ENCODE measurements at places on chromosomes 2 and 18. TPM values are rescaled to one million over a fixed set of nuclear protein-coding genes. Genes with fewer than 3 reads are reported as not detected.

The MBD1 gene
- total RNA-seq, result 50.5 TPM

The POTEE gene
- total RNA-seq, result 0.18 TPM

The MAP2 gene
- total RNA-seq, result 0.08 TPM

The FAM110C gene
- total RNA-seq, result 33.9 TPM

The BMP10 gene
- total RNA-seq, result not detected

The LRRTM4 gene
- not detected for total RNA-seq

The MAP3K20 gene
- 17.4 TPM for total RNA-seq

The UBE2F gene
- 35.7 TPM for total RNA-seq

The CYS1 gene
- total RNA-seq, result not detected

GRCh38 chr2:111537078-111537655 lies 346.8 kb downstream of the ANAPC1 start:
- DNase-seq, result no peak

DNA sequence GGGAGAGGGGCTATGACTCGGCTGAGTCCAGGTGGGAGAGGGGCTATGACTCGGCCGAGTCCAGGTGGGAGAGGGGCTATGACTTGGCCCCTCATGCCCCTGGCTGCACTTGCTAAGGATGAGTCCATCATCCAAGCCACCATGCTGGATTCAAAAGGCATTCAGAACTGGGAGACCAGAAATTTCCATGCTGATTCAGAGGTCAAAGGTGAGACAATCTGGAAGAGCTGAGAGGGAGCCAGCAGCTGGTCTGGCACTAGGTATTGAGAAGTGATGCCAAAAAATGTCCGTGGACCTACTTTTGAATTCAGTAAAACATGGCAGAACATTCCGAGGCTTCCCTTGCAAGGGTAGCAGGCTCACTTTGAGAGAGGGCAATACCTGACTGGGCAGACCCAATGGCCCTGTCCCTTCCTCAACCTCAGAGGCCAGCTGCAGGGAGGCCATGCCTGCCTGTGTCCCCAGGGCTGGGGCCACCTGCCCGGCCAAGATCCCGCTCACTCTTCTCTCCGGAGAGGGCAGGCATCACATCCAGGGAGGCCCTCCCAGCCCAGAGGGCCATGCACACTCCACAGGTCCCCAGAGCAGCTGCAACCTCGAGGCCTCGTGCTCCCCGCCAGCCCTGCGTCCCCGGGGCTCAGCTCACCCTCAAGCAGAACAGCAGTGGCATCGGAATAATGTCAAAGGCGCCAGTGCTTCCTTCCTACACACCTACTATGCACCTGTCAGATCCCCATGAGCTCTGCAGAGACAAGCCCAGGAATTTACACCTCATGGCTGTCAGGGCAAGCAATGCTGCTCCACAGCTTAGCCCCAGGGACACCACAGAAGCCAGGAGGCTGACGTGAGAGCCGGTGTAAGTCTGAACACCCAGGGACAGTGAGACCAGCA lies 80.2 kb upstream of the GPC1 start:
- no peak for DNase-seq

GRCh38 chr2:199596549-199596948 lies 138.8 kb upstream of the SATB2 start:
- DNase-seq, result peak; percentile 38

DNA sequence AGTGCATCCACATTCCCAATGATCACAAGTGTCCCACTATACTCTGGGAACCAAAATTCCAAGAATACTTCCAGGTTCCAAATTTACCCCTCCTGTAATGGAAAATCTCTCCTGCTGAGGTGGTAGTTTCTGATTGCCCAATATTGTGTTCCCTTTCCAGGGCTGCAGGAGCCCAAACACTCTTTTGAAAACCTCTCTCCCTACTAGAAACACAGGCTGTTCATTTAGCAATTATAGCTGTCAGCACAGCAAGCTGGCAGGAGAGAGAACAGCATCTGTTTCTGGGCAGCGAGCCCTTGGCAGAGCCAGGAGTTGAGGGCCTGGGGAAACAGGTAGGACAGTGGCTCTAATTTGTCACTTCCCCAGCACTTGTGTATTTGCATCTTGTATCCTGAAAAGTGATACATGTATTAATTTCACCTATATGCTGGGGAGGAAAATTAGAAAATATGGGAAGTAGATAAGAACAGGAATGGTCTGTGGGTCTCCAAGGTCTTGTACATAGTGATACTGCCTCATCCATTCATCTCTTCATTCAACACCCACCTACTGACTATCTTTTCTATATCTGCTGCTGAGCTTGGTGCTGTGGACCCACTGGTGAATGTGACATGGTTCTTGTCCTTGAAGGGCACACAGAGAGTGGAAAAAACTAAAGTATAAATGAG lies 16.9 kb upstream of the PAIP2B start:
- no peak for DNase-seq

- DNase-seq, result no peak
These were observed 32.1 kb upstream of the RPL31 start for GRCh38 chr2:100969998-100970397.

- no peak for DNase-seq
These were observed 39.3 kb downstream of the CENPO start for GRCh38 chr2:24832521-24832920.

DNA sequence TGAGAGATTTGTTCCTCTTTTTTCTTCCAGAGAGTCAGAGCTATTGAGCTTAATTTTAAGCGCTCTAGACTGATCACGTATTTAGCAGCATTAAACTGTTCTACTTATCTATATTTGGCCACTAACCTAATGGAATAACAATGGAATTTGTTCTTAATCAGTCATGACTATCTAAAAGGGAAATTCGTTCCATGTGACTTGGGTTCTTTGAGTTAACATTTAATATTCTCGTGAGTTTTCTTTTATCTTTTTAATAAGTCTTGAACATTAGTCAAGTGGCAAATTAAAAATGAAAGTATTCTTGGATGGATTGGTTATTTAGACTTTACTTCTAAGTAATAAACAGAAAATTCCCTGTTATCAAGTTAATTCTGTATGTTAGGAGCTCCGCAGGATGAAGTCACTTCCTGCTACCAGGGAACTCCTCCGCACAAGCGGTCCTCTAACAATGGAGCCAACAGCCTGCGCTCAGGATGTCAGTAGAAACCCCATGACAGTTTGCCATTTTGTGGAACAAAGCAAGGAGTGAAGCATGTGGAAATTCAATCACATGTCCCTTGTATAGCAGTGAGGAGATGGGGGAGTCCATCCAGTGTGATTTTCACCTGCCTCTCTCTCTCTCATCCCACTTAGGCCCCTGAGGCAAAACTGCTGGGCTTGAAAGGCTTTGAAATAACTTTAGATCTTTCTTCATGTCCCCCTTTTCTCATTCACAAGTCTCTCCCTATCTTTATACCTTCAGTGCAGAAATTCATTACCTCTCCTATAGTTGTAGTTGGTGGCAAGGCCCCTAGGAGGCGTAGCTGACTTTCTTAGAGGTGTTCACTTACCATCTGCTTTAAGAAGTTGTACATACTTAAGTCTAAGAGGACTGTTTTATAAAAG lies 138.1 kb downstream of the WDR7 start:
- DNase-seq, result peak; percentile 33

GRCh38 chr2:224072541-224073188 lies 33.6 kb upstream of the SERPINE2 start:
- DNase-seq, result no peak

DNA sequence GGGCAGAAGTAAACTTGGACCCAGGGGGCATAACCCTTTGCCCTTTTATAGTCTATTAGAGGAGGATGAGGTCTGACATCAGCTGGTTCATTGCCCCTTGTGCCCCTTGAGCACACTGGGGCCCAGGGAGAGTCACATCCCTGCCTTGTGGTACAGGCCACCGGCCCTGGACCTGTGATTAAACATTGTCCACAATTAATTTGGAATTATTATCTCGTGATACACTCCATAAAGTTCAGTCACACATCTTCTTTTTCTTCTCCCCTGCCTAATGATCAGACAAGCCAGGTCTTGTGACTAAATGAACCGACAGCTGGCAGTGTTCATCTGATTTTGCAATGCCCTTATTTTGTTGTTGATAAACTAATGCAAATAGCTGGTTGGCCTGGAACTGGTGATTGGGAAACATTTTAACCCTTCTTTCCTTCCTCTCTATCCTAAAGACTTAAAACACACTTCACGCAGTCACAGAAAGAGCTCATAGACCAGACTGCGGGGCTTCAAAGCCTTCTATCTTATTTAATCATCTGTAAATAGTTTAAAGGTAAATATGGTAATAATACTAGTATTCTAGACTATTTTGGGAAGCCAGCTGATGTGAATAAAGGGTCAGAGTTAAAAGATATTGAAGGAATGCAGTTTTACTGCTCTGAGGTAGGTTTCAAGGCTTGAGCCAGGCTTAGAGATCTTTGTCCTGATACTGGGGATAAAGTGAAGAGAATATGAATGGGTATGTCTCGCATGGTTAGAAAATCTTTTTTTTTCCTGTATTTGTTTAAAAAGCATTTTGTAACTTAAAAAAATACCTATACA lies 13.4 kb downstream of the IL1R1 start:
- DNase-seq, result peak; percentile 61

GRCh38 chr2:224565452-224566035 lies 19.6 kb downstream of the CUL3 start:
- no peak for DNase-seq

- no peak for DNase-seq
These were observed 122.0 kb downstream of the TMEFF2 start for GRCh38 chr2:192072778-192073177.

DNA sequence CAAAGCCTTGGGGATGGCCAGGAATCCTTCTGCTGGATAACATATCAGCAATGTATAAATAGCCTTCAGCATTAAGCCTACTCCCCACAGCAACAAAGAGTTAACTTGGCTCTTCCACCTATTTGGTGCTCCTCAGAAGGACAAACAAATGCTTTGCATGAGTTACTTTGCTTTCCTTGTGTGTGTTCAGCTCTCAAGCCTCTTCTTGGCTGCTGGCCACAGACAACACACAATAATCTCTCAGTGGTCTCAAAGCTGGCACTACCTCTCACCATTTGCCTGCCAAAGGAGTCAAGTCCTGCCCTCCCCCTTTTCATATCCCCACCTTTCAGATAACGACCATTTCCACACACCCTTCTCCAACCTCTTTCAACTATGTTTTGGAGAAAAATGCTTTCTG lies 17.5 kb downstream of the FTCDNL1 start:
- DNase-seq, result no peak

DNA sequence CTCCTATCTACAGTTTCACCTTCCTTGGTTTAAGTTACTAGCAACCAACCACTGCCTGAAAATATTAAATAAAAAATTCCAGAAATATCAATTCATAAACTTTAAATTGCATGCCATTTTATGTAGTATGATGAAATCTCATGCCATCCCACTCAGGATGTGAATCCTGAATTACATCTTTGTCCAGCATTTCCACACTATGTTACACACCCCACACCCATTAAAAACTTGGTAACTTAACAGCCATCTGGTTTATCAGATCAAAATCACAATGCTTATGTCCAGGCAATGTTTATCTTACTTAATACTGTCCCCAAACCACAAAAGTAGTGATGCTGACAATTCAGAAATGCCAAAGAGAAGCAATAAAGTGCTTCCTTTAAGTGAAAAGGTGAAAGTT lies 21.6 kb downstream of the CUL3 start:
- no peak for DNase-seq

DNA sequence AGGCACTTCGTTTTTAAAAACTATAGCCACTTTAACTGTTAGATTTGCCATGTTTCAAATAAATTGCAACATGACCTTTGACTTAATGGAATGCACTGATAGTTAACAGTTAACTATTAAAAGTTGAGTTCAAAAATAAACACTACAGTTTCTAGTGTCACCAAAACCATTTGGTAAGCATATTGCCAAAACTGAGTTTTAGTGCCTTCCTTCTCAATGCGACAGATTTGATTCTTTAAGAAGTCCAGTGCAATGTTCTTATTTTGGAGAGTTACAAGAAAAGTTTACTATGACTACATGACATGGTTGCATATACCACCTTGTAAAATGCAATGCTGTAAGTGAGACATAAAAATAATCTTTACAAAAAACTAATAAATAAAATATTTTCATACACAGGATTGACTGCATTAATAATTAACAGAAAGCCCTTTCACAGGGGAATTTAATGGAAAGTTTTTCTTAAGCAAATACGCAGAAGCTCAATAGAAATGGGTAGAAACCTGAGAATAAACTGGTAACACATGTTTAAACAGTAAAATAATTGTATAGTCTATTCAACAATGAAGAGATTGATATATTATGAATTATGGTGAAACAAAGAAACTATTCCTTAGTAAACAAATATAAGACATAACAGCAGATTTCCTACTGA lies 53.8 kb downstream of the GRB14 start:
- DNase-seq, result peak; percentile 39

- DNase-seq, result no peak
These were observed 183.8 kb upstream of the STON1 start for GRCh38 chr2:48346124-48346536.

- peak; percentile 47 for DNase-seq
These were observed 3.7 kb downstream of the ETAA1 start for GRCh38 chr2:67400560-67401485.

DNA sequence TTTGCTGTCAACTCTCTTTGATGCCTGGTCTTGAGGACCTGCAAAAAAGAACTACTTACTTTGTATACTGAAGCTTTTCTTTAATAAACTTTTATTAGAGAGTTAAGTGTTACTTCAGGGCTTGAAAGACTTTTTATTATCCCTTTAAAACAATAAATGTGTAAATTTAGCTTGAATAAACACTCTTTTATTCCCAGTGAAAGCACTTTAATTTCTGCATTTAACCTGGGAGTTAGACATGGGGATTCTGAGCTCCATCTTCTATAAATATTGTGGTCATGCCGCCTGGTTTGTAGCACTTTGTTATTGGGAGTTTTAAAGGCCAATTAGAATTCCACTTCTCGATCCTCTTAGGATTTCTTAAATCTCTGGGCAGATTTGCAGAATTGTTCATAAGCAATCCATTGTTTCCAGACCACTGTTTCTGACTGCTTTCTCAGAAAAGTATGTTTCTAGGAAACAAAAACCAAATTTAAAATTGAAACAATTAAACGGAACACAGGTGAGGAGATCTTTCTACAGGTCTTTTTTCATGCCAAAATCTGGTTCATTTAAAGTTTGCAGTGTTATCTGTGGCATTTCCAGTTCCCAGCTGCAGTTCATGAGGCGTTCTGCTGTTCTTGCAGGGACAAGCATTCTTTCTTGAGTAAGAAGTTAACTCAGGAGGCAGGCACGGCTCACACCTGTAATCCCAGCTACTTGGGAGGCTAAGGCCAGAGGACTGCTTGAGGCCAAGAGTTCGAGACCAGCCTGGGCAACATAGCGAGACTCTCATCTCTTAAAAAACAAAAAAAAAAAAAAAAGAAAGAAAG lies 18.1 kb upstream of the E2F6 start:
- DNase-seq, result no peak

- no peak for DNase-seq
These were observed 629.4 kb downstream of the TSN start for GRCh38 chr2:122384768-122385333.

- no peak for DNase-seq
These were observed 17.2 kb downstream of the TET3 start for GRCh38 chr2:74001781-74002504.

GRCh38 chr2:11754700-11755015 lies 8.2 kb downstream of the LPIN1 start:
- no peak for DNase-seq

- no peak for DNase-seq
These were observed 364.9 kb downstream of the SS18 start for GRCh38 chr18:25725501-25725900.

GRCh38 chr2:47162780-47163179 lies 7.7 kb upstream of the STPG4 start:
- no peak for DNase-seq

Data from HT-29 (cell line).